T-cell (primary cell): ENCODE measurements at places on chromosomes 11 and 22.

DNA sequence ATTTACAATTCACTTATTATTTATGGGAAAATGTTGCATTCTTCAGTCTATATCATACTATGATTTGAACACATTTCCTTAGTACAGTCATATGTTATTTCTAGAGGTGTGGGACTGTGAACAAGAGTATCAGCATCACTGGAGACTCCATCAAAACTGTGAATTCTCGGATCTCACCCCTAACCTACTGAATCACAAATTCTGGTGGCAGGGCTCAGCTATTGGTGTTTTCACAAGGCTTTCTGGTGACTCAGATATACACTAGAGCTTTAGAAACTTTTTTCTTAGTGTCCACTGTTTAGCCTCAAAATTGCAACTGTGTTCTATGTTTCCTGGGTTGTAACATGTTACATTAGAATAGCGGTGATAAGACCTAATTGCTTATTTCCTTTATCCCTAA is 352.9 kb upstream of the DDI1 start:
- H3K27me3 ChIP-seq = no peaks in the 10 kb centered on the region
- no peak for DNase-seq
- H3K27ac ChIP-seq = no peak overlapping the region
- H3K36me3 ChIP-seq = no peaks in the 10 kb centered on the region

GRCh38 chr22:22558071-22558971 is 744 bp downstream of the PRAME start:
- DNase-seq = no peak
- H3K27ac ChIP-seq = no peak overlapping the region
- H3K27me3 ChIP-seq = no peaks in the 10 kb centered on the region
- no peaks in the 10 kb centered on the region for H3K36me3 ChIP-seq
- H3K4me3 ChIP-seq = no peak overlapping the region

DNA sequence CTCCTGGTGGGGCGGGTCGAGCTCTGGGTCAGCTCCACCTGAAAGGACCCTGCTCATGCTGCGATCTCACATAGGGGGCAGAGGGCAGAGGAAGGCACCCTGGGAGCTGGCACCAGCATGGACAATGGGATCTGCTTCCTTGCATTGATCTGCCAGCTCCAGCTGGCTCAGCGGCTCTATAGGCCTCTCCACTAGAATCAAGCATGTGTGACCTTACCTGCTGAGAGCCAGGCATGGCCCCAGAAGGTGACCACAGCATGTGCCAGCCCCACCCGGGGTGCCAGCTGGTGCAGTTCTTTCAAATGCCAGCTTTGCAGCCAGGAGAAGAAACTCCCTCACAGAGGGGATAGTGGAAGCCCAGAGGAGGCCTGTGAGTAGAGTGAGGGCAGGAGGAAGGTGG is 22.0 kb upstream of the KLHL35 start:
- no peak overlapping the region for H3K27ac ChIP-seq
- H3K4me1 ChIP-seq = no peaks in the 10 kb centered on the region
- no peak for DNase-seq
- no peak overlapping the region for H3K4me3 ChIP-seq
- peaks cover 4% of the 10 kb centered on the region for H3K36me3 ChIP-seq
- H3K27me3 ChIP-seq = no peaks in the 10 kb centered on the region

- no peak overlapping the region for H3K27ac ChIP-seq
- H3K36me3 ChIP-seq = no peaks in the 10 kb centered on the region
- H3K4me1 ChIP-seq = no peaks in the 10 kb centered on the region
- no peak for DNase-seq
These were observed 22.9 kb upstream of the RCE1 start for GRCh38 chr11:66820381-66820780.

DNA sequence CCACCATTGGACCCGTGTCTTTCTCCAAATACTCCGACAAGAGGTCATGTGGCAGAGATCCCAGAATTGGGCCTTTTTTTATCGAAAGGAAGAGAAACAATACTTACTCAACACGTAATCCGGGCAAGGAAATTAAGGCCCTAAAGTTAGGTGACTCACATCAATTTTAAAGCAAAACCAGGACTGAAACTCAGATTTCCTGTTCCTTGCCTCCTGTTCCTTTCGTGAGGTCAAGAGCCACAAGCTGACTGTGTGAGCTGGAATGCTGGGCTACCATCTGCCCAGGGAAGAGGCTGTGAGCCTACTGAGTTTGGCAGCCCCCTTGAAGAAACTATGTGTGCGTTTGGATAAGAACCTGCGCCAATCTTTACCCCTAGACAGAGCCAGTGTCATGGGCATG is 27.1 kb upstream of the MRGPRX2 start:
- H3K27me3 ChIP-seq = peaks cover 2% of the 10 kb centered on the region
- no peak overlapping the region for H3K27ac ChIP-seq
- no peaks in the 10 kb centered on the region for H3K36me3 ChIP-seq
- DNase-seq = no peak
- H3K4me3 ChIP-seq = no peak overlapping the region

GRCh38 chr11:85759915-85760314 is 51.0 kb downstream of the SYTL2 start:
- no peak overlapping the region for H3K4me3 ChIP-seq
- no peaks in the 10 kb centered on the region for H3K27me3 ChIP-seq
- DNase-seq = no peak
- no peaks in the 10 kb centered on the region for H3K36me3 ChIP-seq

DNA sequence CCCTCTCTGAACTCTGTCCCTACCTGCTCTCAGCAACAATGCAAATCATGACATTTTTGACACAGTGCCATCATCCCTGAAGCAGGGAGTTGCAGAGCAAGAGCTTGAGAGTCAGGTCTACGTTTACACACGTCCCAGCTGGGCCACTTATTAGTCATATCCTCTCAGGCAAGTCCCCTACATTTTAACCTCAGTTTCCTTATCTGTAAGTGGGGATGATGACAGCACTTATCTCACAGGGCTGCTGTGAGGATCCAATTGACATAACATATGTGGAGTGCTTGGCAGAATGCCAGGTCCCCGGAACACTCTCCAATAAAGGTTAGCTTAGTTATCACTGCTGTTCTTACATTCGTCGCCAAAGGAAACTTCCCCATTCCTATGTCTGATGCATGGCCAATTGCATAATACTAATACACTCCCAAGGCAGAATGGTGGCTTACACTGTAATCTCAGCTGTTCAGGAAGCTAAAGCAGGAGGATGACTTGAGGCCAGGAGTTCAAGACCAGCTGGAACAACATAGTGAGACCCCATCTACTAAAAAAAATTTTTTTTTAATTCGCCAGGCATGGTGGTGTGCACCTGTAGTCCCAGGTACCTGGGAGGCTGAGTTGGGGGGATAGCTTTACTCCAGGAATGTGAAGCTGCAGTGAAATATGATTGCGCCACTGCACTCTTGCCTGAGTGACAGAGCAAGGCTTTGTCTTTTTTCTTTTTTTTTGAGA is 16.6 kb downstream of the ASCC2 start:
- no peaks in the 10 kb centered on the region for H3K27me3 ChIP-seq
- no peak for DNase-seq
- H3K4me1 ChIP-seq = no peaks in the 10 kb centered on the region
- peaks cover 82% of the 10 kb centered on the region for H3K36me3 ChIP-seq
- H3K27ac ChIP-seq = no peak overlapping the region
- H3K4me3 ChIP-seq = no peak overlapping the region

- no peak overlapping the region for H3K27ac ChIP-seq
- no peak overlapping the region for H3K4me3 ChIP-seq
- DNase-seq = no peak
- H3K4me1 ChIP-seq = peaks cover 16% of the 10 kb centered on the region
- no peaks in the 10 kb centered on the region for H3K36me3 ChIP-seq
These were observed 48.2 kb downstream of the MICAL3 start for GRCh38 chr22:17976121-17976520.

GRCh38 chr22:45192701-45193187 is 29.0 kb downstream of the NUP50 start:
- H3K4me3 ChIP-seq = no peak overlapping the region
- no peak overlapping the region for H3K27ac ChIP-seq
- H3K27me3 ChIP-seq = no peaks in the 10 kb centered on the region
- H3K36me3 ChIP-seq = peaks cover 23% of the 10 kb centered on the region

GRCh38 chr11:13576995-13577394 is 81.2 kb upstream of the PTH start:
- H3K4me1 ChIP-seq = no peaks in the 10 kb centered on the region
- DNase-seq = no peak
- H3K36me3 ChIP-seq = no peaks in the 10 kb centered on the region
- H3K27ac ChIP-seq = no peak overlapping the region
- H3K27me3 ChIP-seq = peaks cover 4% of the 10 kb centered on the region

DNA sequence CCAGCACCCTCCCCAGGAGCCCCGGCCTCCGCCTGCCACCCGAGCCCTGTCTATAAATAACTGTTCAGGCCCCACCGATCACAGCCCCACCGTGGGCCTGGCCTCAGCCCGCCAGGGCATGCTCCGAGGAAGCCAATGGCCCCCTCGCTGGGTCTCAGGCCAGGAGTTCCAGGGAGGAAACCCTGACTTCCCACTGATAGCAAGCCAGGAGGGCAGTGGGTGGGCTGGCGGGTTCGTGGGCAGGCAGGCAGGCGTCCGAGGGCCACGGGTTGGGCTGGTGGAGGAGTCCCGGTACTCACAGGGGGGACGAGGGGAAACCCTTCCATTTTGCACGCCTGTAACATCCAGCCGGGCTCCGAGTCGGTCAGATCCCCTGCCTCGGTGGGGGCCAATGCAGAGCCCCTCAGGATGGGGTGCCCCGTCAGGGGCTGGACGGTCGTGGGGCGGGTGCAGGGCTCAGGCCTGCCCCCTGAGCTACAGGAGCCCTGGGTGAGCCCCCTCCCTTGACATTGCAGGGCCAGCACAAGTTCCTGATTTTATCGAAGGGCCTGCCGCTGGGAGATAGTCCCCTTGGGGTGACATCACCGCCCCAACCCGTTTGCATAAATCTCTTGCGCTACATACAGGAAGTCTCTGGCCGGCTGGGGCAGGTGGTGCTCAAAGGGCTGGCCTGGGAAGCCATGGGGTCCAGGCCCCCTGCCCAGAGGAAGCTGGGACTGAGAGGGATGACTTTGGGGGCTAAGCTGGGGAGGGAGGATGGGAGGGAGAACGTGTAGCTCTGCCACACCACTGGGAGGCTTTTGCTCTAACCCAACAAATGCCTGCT is at the start of gene SPI1:
TSS of gene SPI1 (minus strand) at position 538 of the 826 bp plus-strand sequence. CDS start at position 344, 194 bp downstream.
- no peaks in the 10 kb centered on the region for H3K27me3 ChIP-seq
- no peaks in the 10 kb centered on the region for H3K36me3 ChIP-seq
- no peak for DNase-seq
